Forelimb muscle (tissue), 1 donor: ENCODE measurements at places on chromosomes 7 and 10. TPM values are rescaled to one million over a fixed set of nuclear protein-coding genes. Genes with fewer than 3 reads are reported as not detected.

The ZNF117 gene
- 18.9 TPM for polyA plus RNA-seq

The PTER gene
- polyA plus RNA-seq = 6.4 TPM

GRCh38 chr7:113321201-113321600 lies 202.8 kb upstream of the SMIM30 start:
- no peak for DNase-seq

DNA sequence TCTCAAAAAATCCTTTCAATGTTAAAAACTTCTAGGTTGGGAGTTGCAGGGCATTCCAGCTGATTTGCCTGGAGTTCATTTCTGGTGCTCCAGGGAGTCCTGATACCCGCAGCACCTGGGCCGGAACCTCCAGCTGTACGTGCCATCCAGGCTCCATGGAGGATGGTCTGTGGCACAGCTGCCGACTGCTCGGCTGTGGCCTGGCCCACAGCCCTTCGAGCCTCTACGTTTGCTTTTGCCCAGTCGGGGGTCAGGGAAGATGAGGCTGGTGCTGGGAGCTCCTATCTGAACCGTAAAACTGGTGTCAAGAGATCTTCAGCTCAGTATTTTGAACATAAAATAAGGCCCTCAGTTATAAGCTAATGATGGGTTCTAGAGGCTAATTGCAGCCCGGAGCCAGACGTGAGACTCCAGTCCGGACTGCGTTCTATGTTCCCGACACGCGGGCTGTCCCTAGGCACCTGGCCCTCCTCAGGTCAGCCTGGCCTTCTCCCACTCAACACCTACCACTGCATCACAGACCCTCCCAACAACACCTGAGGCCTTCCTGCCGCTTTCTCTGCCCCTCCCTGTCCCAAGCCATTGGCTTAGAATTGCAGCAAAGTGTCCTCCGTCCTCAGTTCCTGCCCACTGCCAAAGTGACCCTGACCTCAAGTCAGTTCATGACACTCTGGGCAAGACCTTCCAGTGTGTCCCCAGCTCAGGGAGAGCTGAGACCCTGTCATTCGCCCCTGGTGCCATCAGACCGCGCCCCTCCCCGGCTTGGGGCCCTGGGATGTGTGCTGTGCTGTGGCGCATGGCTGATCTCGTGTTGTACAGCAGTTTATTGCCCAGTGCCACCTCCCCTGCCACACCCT lies 64.2 kb upstream of the DNAJB6 start:
- DNase-seq = no peak

- DNase-seq = no peak
Observed at GRCh38 chr10:5282137-5282536, 82.6 kb upstream of the UCN3 start.

DNA sequence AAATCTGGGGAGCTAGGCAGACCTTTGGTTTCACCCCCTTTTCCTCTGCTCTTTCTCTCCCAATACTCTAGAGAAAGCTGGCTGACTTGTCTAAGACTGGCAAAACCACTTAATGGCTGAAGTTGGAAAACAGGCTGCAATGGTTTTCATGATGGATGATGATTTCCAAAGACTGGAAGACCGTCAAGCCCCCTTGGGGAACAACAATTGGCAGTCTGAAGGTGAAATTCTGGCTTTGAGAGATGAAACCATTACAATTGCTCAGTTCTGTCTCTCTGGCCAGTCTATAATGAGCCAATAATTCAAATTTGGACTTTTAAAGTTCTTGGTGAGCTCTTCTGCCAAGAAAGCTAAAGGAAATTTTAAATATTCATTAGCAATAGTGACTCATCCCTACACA lies 680.5 kb downstream of the PARD3 start:
- DNase-seq = no peak

- no peak for DNase-seq
Observed at GRCh38 chr10:32234471-32234870, 112.5 kb downstream of the EPC1 start.

DNA sequence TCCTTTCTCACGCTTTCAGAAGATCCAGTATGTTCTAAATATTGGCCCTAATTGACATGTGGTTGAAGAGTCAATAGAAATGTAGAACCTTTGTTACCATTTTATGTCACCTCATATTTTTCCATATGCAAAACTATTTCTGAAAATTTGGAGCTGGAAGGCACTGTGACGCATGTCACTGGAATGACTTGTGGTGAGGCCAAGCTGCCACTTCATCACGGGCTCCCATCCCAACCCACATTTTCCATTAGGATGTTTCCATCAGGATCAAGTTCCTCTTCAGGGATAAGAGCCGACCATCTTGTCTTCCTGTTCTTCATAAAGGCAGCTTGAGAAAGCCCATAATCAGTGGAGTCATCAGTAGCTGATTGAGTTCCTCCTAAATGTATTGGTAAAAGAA lies 1241.7 kb downstream of the GATA3 start:
- no peak for DNase-seq
